ENCODE measurements at places on chromosomes 3 and 15.

DNA sequence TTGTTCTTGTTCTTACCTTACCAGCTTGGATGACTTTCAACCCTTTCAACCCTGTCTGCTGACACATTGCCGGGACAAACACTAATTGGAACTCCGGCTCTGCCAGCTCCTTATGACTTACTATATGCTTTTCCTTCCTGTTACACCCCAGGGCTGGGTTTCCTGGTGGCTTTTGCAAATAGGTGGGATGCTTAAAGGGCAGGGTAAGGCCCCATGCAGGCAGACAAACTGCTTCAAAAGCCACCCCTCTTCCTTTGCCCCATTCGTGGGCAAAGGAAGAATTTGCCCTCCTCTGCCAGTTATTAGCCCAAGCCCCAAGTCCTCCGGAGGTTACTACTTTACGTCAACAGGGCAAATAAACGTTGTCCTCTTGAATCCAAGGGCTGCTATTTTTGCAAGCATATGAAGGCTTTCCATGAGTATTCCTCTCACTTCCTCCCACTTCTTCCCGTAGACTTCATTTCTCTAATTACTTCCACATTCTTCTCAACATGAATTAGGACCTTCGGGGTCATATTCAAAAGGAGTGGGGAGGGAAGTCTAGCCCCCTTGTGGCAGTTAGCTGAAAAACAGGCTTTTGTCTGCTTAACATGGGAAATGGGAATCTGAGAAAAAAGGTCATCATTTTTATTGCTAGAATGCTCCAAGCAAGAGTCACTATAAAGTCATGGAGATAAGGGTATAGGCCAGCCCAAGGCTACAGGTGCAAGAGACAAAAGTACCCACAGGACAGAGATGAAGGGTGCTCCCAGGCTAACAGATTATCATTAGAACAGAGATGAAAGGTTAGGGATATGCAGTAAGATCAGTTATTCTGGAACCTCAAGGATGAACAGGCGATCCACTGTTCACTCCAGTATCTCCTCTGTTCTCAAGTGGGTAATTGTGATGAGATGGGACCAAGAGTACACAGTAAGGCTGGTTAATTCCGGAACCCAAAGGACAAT lies 56.3 kb upstream of the FSTL1 start:
- peak; percentile 51 for DNase-seq

DNA sequence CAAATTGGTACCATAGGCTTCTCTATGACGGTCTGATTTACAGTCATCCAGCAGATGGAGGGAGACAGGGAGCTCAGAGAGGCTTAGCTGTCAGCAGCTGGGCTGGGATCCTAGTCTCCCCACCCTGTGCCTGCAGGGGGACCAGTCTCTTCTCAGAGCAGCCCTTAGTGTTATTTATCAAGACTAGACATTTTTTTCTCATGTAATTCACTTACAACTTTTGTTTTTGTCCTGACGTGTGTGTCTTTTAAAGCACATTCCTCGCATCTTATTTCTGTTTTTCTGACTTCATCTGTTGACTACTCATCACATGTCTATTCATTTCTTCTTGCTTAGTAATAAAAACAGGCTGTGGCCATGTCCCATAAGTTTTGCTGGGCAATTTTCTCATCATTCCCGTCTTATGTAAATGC lies 116.1 kb downstream of the KLF13 start:
- no peak for DNase-seq

DNA sequence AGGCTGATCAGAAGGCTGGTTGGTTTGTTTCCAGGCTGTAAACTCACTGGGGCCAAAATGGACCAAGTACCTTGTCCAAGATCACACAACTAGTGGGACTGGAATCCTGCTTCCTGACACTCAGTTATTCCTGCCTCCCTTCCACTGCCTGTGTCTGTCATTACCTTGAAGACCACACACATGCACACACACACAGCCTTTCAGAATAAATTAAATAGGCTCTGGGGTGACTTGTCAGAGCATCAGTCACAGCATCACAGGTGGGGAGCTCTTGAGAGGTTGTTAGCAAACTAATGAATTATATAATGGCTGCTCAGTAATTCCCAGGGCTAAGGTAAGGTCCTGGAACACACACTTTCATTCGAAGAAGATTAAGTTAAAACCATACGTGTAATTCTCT lies 231.8 kb downstream of the UACA start:
- no peak for DNase-seq

- no peak for DNase-seq
These were observed 721 bp downstream of the ATR start for GRCh38 chr3:142577696-142578328.

- DNase-seq: no peak
These were observed 15.3 kb upstream of the FAM3D start for GRCh38 chr3:58681863-58682262.

Data from LoVo (cell line).